ENCODE measurements at places on chromosomes 11 and 22.

DNA sequence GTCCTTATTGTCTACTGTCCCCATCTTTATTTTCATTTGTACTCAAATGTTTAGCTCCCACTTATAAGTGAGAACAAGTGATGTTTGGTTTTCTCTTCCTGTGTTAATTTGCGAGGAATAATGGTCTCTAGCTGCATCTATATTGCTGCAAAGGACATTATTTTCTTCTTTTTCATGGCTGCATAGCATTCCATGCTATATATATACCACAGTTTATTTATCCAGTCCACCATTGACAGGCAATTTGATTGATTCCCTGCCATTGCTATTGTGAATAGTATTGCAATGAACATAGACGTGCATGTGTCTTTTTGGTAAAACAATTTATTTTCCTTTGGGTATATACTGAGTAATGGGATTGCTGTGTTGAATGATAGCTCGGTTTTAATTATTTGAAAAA, 1545.8 kb upstream of the RAG2 start:
- no peak for DNase-seq

GRCh38 chr11:97974798-97975498, 1045.8 kb upstream of the CNTN5 start:
- DNase-seq: no peak

DNA sequence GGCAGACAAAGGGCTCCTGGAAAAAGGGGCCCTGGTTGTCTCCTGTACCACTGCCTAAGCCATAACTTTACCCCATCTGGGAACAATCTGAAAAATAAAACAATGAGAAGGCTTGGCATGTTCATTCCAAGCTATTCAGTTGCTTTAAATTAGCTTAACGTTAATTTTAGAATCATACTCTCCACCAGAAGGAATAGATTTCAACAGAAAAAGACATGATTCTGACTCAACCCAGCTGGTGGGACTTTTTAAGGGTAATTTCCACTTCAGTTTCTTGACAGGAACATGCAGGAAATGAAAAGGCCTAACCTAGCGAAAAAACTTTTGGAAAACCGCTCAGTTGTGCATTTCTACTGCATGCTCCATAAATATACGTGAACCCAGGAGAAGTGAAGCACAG, 7.9 kb downstream of the SF3A1 start:
- DNase-seq: no peak

DNA sequence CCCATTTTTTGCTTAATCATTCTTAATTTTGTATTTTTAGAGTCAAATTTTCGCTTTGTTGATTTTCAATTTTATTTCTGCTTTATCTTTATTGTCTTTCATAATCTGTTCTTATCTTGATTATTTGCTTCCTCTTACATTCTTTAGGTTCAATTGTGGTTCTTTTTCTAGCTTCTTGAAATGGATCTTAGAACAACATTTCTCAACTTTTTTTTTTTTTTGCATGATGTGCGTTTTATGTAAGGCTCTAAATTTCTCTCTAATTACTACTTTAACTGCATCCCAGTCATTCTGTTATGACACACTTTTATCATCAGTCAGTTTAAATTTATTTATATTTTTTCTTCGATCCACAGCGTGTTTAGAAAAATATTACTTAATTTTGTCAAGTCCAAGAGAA, 65.2 kb upstream of the PARVA start:
- no peak for DNase-seq

DNA sequence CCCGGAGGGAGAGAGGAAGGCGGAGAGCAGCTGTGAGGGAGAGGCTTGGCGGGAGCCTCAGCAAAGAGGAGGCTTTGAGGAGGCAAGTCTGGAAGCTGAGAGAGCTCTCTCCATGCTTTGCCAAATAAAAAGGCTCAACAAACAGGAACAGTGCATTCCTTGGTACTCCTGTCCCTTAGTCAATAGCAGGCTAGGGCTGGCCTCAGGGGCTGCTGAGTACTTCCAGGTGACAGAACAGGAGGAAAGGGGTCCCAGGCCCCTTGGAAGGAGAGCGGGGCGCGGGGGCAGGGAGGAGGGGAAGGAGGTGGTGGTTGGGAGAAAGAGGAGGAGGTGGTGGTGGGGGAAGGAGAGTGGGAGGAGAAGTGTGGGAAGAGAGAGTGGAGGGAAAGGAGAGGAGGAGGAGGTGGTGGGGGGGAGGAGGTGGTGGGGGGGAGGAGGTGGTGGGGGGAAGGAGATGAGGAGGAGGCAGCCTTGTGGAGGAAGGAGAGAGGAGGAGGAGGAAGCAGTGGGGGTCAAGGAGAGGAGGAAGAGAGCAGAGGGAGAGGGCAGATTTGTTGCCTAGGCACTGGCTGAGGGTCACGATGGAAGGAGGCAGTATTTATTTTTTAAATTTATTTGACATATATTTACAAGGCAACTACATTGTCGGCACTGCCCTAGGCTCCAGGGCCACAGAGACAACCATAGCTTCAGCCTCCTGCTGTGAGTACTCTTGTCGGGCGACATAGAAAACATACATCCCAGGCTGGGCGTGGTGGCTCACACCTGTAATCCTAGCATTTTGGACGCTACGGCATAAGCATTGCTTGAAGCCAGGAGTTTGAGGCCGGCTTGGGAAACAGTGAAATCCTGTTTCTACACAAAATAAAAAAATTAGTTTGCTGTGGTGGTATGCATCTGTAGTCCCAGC, 74.2 kb upstream of the ZBED5 start:
- no peak for DNase-seq
